ENCODE measurements at places on chromosomes 7 and 10.
A peak's percentile ranks its signal among the peaks of the same experiment; 100 is the strongest.

DNA sequence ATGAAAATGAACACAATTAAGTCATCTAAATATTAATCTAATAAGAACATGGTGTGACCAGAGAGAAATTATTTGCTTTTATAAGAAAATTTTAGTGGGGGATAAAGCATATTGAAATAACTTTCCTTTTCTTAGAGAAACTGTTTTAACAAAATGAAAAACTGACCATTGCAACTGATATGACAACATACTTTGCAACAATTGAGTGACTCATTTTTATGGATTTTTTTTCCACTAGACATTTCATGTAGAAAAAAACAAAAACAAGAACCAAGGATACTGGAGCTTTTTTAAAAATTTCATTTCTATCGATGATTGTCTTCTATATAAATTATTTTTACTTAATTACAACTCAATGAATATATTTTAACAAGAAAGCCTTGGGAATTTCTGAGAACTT lies 90.0 kb downstream of the C1GALT1 start:
- DNase-seq = no peak

DNA sequence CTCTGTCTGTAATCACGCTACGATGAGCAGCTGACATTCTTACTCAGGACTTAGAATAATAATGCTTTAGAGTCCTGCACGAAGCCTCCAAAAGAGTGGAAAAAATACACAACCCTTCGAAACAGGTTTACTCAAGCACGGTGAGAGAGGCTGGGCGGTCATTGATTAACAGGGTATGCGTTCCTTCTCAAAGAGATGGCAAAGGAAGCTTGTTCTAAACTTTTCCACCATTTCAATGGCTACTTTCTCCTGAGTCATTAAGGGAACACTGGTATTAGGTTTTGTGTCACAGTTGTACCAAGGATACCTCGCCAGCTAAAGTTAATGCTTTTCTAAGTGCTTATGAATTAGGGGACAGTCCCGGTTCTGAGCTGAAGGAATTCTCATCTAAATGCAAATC lies 141.9 kb upstream of the RHEB start:
- DNase-seq = no peak

DNA sequence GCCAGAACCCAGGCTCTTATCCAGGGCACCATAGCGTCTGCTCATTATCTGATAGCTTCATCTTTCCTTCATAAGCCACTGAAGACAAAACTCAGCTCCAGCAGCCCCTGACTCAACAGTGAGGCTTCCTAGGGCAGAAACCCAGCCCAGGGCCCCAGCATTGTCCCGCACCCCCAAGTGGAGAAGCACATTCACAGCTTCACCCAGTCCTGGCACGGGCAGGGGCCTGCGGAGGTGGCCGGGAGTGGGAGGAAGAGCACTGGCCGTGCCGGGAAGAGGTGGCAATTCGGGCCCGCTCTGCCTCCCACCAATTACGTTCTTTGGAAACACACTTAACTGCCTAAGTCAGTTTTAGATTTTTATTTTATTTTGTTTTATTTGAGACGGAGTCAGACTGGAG lies 10.3 kb upstream of the CALML5 start:
- DNase-seq = no peak

- no peak for DNase-seq
Measured at GRCh38 chr10:132858121-132859081, 72.5 kb upstream of the NKX6-2 start.

DNA sequence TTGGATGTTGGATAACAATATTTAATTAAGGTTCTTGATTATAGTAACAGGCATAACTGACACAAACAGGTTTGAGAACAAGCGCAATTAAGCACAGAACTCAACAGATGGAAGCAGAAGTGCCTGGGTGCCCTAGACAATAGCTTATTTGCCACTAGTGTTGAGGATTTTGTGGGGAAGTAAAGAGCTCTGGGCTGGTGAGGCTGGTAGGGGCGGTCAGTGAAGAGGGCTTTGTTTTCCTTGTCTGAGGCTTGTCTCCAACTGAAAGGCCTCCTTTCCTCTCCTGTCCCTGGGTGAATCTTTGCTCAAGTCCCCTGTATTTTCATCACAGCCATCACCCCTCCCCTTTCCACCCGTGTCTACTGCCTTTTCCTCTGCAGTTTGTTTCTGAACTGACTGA lies 104.6 kb downstream of the KAT6B start:
- no peak for DNase-seq

DNA sequence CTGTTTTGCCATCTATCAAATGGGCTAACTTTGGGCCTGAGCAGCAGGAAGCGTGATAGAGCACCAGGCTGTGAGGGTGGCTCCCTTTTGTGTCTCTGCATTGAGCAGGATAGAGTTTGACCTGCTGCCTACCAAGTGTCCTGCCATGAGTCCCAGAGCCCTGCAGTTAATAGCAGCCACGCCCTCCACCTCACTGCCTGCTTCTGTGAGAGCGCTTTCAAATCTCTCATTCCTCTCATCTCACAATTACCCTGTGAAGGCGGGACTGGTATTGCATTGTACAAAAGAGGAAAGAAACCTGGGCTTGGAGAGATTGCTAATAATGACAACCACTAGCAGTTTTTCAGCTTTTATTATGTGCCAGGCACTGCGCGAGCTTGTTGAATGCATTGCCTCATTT lies 39.9 kb downstream of the UNC5B start:
- no peak for DNase-seq

GRCh38 chr7:91043186-91043585 lies 221.0 kb upstream of the FZD1 start:
- no peak for DNase-seq

DNA sequence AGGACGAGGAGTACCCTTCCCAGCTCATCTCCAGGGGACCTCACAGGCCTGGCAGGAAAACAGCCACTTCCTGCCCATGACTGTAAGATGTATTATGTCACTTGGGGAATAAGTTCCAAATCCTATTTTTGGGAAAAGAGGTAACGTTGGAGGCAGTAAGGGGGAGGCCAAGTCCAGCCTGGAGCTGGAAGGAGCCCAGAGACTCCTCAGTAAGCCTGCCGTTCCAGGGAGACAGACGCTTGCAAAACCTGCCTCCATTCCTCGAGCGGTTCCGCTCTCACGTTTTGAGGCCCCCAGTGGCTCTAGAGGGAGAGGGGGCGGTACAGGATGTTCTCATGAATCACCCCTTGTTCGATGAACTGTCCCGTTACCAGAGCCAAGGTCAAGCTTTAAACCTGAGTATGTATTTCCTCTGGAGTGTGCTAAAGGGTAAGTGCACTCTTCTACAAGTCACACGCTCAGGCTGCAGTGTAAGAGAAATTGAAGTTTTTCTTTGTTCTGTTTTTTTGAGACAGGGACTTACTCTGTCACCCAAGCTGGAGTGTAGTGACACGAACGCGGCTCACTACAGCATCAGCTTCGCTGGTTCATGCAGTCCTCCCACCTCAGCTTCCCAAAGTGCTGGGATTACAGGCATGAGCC lies 45.5 kb upstream of the CYTH3 start:
- DNase-seq = no peak

DNA sequence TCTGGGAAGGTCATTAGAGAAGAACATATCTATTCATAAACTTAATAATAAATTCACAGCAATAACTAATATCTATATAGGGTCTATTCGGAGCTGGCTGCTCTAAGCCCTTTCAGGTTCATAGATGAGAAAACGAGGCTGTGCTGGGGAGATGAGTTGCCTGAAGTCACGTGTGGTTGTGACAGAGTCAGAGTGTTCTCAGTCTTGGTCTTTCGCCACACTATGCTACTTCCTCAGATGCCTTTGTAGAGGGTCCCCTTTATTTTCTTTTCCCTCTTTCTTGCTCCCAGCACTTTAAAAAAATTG lies 43.7 kb upstream of the FAM180A start:
- DNase-seq = no peak

DNA sequence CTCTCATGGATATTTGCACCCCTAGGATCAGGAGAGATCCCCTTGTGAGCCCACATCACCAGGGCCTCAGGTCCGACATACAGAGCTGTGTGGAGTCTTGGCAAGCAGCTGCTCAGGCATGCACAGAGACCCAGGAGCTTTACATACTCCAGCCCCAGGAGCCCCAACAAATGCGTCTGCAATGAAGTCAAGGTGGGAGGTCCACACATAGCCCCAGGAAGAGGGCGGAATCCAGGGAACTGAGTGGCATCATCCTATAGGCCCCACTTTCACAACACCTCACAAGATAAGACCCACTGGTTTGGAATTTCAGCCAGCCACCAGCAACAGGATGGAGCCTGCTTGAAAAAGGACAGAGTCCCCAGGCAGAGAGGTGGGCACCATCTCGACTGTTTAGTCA lies 106.7 kb downstream of the LSMEM1 start:
- no peak for DNase-seq

DNA sequence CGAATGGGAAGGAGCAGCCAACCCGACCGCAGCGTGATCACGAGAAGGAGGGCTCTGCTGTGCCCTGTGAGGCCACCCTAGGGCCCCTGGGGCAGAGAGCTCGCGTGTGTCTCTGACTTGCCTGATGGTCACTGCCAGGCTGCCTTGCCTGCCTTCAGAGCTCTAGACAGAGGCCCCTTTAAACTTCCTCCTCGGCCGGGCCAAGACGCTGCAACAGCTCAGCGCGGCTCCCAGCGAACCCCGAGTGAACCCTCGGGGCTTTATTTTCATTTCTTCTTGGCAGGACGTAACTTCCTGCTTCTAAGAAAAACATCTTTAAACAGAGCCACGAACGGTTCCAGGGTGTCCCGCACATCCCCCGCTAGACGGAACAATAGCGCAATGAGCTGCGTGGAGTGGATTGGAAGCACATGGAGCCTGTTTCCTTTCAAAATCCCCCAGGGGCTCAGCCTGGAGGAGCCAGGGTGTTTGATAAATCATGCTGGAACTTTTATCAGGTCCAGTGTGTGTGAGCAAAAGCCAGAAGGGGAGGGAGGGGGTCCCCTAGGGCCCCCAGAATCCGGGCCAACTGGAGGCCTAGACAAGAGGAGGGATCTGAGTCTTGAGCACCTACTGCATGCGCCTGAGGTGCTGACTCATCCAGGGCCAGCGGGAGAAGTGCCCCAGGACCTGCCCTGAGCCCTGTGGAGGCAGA lies 134.1 kb upstream of the GDF10 start:
- peak; percentile 22 for DNase-seq

DNA sequence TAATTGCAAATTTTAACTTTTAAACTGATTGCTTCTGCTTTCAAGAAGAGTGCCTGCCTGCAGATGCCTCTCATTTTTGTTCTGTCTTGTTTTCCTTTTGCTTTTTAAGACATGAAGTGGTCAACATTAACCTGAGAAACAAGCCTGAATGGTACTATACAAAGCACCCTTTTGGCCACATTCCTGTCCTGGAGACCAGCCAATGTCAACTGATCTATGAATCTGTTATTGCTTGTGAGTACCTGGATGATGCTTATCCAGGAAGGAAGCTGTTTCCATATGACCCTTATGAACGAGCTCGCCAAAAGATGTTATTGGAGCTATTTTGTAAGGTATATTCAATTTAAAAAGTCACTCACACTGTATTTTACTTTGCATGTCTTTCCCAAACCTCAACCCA lies 8.8 kb downstream of the GSTO2 start:
- DNase-seq = peak; percentile 94

- DNase-seq = no peak
Measured at GRCh38 chr7:74289659-74290552, 699 bp downstream of the CLIP2 start.

DNA sequence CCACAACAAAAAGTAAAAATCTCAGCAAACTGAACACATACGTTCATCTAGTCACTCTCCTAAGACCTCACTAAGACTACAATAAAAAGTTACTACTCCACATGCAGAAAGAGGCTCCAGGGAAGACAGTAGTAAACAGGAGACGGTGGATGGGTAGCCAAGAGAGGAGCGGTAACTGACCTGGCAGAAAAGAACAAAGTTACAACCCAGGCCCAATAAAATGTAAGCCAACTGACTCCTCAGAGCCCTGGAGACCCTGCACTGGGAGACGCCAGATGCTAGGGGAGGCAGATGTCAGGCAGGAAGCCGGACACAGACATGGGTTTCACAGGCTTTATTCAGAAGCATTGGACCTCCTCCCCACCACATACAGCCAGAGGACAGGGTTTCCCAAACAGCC lies 181.1 kb upstream of the NFE2L3 start:
- no peak for DNase-seq

GRCh38 chr7:101122933-101123702 lies 3.8 kb upstream of the SERPINE1 start:
- no peak for DNase-seq

DNA sequence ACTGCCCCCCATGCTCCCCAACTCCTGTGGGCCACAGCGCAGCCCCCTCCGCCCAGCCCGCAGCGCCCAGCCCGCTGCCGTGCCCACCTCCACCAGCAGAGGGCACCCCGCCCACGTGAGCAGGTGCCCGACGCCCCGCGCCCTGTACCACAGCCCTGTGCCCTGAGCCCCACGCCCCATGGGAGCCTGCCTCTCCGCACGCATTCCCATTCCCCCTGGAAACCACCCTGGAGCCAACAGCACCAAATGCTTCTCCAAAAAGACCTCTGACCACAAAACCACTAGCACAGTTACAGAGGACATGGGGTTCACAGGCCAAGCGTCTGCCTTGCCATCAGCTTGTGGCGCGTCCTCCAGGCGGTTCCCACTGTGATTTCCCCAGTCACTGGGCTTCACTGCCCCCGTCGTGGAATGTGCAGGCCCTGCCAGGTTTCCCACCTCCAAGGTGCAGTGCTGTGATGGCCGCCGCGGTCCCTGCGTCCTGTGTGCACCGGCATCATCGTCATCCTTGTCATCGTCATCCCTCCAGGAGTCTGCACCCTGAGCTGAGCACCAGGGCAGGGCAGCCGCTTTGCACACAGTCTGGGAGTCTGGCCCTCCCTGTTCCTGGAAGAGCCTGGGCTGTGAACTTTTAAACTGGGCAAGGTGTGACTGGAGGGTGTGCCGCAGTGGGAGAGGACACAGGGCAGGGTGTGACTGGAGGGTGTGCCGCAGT lies 61.7 kb downstream of the PWWP2B start:
- no peak for DNase-seq

GRCh38 chr10:33336582-33337325 lies 2.3 kb upstream of the NRP1 start:
- peak; percentile 9 for DNase-seq

DNA sequence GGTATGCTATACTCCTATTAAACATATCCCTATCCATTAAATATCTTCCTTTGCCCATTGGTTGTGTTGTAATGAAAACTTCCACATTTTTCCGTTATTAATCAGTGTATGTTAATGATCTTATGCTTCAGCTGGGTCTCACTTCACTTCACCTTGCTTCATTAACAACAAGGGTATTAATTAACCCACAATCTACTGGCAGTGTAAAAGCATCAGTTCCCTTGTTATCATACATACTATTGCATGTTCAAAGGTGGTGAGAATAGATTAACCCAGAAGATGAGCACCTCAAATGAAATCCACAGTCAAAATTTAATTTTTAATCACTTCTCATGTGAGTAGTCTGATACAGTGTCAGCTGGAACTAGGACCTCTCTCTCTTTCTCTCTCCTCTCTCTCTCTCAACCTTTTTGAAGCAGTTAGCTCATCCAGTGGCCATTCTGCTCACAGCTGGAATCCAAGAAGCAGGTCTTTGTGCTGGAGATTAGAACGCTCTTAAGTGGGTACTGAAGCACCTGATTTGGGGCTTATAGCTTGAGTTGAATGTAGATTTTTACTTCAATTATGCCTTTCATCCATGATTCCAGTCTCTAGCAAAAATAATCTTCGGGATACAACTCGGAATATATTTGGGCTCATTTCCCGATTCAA lies 172.3 kb downstream of the RAPGEF5 start:
- no peak for DNase-seq

- no peak for DNase-seq
Measured at GRCh38 chr7:98651760-98652159, 34.7 kb downstream of the NPTX2 start.

GRCh38 chr10:26869528-26869927 lies 8.8 kb upstream of the ABI1 start:
- peak; percentile 77 for DNase-seq

GRCh38 chr7:34309116-34309515 lies 348.9 kb upstream of the NPSR1 start:
- DNase-seq = no peak

Measured in prostate gland (tissue), 2 donors.